ENCODE measurements at places on chromosomes 4 and X.

DNA sequence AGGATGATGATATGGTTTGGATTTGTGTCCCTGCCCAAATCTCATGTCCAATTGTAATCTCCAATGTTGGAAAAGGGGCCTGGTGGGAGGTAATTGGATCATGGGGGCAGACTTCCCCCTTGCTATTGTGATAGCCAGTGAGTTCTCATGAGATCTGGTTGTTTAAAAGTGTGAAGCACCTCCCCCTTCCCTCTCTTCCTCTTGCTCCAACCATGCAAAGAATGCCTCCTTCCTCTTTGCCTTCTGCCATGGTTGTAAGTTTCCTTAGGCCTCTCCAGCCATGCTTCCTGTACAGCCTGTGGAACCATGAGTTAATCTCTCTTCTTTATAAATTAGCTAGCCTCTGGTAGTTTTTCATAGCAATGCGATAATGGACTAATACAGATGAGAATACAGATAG, 19.7 kb upstream of the ALG13 start:
- no peak for DNase-seq

GRCh38 chr4:8761824-8762205, 109.8 kb downstream of the HMX1 start:
- DNase-seq = no peak

DNA sequence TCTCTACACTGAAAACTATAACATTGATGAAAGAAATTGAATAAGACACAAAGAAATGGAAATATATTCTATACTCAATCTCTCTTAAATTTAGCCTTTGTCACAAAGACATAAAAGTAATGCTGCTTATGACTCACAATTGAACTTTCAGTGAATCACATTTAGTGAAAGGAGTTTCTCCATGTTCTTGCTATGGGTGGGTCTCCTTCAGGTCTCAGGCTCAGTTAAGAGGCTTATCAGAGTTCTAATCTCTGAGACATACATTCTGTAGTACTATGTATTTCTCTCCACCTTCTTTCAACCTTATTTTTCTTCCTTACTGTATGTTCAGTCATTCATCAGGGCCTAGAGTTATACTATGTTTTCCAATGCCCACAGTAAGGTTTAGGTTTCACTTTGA, 220.9 kb downstream of the DTHD1 start:
- DNase-seq = no peak

DNA sequence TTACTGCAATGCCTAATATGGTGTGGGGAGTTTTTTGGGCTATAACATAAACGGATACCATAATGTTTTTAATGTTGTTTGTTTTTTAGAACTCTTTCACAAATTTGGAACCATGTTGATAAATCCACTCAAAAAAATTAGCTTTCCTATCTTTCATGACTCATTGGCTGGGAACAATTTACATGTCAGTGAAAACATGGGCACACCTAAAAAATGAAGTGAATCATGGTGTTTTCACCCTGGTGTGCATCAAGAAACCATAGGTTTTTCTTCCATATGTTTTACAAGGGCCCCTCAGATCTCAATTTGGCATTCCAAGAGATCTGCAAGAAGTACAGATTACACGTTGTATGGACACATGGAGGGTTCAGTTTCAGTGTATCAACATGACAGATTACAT, 207.1 kb downstream of the NWD2 start:
- no peak for DNase-seq

All from stimulated activated CD4-positive, alpha-beta T cell treated with anti-CD3 and anti-CD28 coated beads, Interleukin-15, amount 100 ng/mL, for 24 hours (primary cell).